DMS79 (cell line): ENCODE measurements at places on chromosomes 12 and 14.

DNA sequence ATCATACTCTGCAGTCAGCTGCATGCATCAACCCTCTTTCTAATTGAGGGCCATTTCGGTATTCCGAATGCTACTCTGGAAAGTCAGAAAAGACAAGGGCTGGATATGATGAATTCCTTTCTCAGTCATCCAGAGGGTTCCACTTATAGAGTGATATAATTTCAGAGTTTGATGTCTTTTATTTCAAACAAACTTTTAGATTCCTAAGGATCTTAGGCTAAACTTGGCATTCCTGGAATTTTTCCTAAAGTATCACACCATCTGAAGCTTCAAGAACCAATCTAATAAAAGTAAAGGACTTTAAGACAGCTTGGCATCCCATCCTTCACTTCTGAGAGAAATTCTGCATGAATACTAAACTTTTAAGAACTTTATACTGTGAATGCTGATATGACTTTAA, 69.3 kb upstream of the KCNJ8 start:
- no peak for DNase-seq

GRCh38 chr12:12582895-12583303, 20.2 kb upstream of the DUSP16 start:
- DNase-seq = no peak

DNA sequence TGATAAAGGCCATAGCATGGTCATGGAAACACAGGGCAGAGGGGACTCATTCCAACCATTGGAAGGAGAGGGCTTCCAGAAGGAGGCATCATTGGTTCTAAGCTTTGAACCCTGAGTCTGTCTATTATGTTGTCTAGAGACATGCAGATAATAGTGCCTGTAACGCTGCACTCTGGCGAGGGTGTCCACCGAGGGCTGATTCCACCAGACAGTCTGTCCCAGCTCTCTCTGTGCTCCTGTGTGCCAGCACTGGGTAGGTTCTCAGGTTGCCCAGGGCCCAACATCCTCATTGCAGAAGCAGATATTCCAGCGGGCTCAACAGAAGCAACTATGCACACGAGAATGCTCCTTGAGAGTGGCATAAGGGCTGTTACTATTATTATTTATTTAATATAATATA, 18.7 kb upstream of the CLMN start:
- DNase-seq = no peak

DNA sequence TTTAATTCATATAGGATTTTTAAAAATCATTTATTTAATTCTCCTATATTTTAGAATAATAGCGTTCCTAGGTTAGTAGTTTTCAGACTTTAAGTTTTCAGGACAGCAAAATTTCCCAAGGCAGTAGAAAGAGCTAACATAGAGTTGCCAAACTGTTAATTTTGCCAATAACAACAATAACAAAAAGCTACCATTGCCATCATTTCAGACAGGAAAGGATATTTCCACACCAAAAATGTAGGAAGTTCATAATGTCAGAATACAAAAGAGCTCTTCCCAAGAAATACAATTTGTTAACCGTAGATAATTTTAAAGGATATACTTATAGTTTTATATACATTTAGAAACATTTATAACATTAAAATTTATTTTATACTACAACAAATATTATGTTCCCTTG, 81.4 kb upstream of the EEA1 start:
- DNase-seq = no peak

DNA sequence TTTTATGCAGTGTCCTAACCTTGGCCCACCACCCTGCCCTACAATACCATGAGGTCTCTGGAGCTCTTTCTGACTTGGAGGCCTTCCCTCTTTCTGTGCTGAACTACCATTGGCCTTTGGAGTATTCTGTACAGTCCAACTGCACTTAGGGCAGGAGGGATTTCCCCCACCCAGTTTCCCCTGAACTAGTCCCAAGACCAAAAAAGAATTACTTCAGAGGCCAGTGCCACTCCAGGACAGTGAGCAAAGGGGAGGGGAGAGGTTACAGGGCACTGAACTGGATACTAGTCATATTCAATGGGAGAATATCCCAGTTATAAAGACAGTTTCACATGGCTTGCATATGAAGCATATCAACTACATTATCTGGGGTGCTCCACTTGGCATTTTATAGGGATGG, 6.1 kb downstream of the SLCO1A2 start:
- no peak for DNase-seq

DNA sequence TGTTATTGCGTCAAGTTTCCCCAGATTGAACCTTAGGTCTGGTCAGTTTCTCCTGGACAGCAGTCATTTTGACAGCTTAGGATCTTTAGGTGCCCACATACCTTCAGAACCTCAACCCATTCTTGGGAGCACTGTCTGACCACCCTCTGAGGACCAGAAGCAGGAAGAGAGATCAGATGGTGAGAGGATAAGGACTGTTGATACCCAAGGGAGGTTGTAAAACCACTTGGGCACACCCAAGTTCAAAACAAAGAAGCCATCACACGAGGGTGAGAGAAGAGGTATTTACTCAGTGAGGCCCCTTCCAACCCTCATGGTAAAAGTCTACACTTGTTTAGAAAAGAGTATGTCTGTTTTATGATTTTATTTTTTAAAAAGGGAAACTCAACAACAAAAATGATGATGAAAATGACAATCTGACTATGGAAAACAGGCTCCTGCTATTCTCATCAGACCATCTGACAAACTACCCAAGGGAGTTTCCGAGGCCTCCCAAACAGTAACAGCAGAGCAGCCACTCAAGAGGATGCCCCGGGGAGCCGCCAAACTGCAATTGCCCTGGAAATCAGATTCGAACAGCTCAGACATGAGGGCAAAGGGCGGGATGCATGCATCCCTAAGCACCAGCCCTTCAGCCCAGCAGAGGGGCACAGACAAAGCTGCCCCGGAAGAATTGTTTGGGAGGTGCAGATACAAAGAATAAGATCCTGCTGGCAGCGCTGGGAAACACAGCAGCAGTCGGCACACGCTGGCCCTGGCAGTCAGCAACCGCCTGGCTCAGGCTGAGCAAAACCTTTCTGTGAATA, 162.6 kb upstream of the PLEKHG7 start:
- DNase-seq = peak; percentile 61

- no peak for DNase-seq
Observed at GRCh38 chr14:56270921-56271320, 152.7 kb downstream of the PELI2 start.

DNA sequence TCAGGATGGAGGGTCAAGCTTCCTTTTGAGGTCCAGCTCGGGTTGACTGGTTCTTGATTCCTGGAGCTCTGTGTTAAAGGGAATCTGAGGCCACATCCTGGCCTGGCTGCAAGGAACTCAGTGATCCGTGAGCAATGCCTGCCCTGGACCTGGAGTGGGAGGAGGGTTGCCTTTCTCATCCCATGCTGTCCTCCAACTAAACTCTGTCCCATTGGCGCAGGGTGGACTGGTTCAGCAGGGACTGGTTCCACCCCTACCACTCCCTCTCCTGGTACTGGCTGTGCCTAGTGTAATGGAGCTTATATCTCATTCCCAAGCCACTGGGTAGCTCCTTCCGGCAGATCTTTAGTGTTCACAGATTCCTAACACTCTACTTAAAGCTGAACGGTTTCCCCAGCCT, 3.9 kb upstream of the CMKLR1 start:
- no peak for DNase-seq

DNA sequence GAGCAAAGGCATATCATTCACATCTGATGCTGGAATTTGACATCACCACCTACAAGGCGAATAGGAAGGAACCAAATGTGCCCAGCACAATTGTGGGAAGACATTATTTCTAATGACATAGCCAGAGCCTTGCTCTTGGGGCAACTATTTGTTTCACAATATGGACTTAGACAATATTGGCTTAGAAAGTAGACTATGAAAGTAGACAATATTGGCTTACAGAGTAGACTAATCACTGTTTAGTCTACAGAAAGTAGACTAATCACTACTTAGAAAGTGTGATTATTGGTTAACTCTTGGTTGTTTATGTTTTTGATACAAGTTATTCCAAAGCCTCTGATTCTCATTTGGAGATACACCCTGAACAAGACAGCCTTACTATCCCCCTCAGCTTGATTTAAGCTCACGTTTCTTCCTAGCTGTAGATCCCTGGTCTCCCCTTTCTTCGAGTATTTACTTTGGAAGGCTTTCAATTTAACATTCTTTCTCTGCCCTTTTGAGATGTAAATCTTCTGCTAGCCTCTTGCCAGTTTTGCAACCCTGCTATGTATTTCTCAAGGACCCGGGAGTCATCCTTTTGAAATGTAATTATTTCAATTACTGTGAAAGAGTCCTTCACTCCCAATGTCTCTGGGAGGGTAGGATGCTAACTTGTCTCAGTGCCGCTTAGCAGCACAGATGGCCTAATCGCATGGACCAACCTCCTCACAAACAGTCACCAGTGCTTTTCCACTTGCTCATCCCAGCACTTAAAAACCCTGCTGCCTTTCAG, 843.2 kb downstream of the GALC start:
- peak; percentile 86 for DNase-seq

DNA sequence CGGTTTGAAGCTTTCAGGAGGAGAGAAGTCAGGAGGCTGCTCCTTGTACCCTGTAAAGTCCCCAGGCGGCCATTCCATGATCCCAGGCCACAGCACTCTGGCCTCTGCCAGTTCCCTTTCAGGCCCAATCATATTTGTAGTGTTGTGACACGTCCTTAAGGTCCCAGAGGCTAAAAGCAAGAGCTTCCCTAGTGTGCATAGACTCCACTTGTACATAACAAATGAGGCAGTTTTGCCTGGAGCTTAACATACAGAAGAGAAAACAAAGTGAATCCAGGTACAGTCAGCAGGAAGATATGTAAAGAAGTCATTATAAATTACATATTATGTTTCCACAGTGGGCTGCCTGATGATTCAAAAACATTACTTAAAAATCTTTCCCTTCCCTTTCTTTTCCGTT, 81.1 kb upstream of the RPH3A start:
- no peak for DNase-seq

GRCh38 chr14:101175731-101176534, 272.4 kb upstream of the RTL1 start:
- DNase-seq = no peak

DNA sequence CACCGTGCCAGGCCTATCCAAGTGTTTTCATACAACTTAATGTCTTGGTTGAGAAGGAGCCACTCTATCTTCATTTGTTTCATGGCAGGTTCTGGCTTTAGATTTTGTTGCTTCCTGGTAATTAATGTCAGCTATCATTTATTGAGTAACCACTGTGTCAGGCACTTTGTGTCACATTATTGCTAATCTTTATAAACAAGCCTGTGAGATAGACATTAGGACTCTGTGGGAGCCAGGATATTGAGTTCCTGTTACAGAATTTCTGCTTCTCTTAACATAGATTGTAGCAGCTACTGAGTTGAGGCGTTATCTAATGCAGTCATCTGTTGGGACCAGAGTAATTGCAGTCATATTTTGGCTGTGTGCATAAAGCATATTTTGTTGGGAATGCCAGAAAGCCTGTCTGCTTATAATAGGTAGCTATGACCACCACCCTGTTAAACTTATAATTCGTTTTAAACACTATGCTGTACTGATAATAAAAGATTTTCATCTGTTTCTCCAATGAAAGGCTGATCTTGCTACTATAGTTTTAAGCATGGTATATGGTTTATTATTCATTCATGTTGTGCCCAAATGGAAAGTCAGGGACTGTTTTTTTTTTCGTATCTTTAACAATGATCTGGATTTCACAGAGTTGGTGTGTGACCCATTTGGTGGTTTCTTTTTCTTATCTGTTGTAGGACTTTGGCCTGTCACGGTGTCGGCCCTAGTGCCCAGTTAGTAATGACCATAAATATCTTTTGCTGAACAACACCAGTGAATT, 432.6 kb downstream of the PCNX1 start:
- DNase-seq = no peak

DNA sequence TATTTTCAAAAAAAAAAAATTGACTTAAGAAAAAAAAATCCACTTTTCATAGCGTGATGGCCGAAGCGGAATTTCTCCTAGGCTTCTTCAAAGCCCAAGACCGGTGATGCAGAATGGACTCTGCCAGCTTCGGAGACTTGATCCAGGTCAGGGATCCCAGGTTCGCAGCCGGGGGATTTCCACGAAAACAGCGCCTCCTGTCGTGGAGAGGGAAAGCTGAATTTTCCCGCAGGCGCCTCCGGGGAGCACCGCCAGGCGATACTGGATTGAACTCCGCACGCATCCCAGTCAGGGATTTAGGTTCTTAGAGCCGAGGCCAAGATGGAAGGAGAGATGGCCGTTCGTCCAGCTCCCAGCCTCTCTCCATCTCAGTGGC, 2.1 kb downstream of the TTC6 start:
- peak; percentile 79 for DNase-seq

DNA sequence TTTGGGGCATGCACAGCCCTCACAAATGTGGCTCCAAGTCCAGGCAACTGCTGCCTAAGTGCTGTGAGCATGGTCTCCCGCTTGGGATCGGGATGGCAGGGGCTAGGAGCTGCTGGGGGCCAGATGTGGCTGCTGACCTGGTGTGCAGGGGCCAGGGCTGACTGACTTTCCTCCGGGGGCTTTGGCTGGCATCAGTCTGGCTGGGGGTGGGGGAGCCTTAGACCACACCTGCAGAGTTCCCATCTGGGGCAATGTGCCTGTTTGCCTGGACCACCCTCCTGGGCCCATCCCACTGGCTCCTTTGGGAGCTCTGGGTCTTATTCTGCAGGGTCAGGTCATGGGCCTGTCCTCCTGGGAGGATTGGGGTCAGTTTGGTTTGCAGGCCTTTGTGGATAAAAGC, 90.5 kb downstream of the TSPAN9 start:
- DNase-seq = no peak

DNA sequence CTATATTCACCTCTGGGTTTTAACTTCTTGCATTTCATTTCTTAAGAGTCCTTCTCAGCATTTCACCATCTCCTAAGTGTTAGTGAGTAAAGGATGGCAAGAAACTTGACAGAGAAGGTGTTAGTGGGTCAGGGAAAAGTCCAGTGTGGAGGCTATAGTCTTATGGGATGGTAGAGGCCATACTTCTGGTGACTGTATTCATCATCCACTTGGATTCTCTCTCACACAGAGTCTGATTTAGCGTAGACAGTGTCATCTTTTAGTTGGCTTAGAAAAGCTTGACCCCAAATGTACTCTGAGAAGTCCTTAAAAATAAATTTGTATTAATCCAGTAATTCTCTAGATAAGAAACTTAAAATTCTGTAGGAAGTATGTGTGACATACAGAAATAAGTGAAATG, 232.4 kb upstream of the FBXO33 start:
- no peak for DNase-seq

GRCh38 chr12:25501549-25501948, 51.5 kb downstream of the LMNTD1 start:
- DNase-seq = no peak

DNA sequence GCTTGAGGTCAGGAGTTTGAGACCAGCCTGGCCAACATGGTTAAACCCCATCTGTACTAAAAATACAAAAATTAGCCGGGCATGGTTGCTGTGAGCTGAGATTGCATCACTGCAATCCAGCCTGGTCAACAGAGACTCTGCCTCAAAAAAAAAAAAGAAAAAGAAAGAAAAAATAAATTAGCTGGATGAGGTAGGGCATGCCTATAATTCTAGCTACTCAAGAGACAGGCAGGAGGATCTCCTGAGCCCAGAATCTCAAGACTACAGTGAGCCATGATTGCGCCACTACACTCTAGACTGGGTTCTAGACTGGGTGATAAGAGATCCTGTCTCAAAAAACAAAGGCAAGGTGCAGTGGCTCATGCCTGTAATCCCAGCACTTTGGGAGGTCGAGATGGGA, 16.9 kb downstream of the PPP4R3A start:
- DNase-seq = no peak
